ENCODE measurements at places on chromosomes 4 and X.
A peak's percentile ranks its signal among the peaks of the same experiment; 100 is the strongest.

DNA sequence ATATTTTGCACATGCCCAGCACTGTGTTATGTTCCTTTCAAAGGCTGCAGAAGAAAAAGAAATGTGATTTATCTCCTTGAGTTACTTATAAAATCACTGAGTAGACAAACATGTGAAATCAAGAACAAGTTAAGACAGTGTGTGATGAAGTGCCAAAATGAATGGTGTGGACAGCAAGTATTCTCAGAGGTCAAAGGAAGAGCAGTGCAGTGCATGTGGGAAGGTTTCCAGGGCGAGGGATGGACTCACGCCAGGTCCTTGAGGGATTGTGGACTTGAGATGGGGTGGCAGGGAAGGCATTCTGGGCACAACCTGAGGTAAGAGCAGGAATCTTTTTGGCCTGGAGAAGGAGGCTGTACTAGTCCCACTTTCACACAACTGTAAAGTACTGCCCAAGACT, 115.5 kb downstream of the FNIP2 start:
- no peak for DNase-seq

- DNase-seq: no peak
Measured at GRCh38 chrX:68837119-68837518, 8.3 kb downstream of the EFNB1 start.

GRCh38 chr4:22237155-22237751, 278.6 kb downstream of the ADGRA3 start:
- peak; percentile 80 for DNase-seq

DNA sequence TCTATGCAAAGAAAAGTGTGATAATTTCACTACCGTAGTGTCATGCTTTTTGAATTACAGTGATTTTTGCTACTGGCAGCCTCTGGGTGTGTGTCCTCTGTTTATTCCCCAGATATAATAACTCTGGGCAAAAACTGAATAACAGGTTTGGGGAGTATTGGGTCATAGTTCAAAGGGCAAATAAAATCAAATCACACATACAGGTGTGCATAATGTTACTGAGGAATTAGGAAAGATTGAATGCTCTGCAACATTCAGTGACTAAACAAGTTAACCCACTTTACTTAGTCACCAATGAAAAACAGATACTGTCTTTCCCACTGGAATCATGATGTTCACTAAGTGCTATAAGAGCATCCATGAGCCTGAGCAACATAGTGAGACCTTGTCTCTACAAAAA, 224.3 kb downstream of the OPHN1 start:
- no peak for DNase-seq

- DNase-seq: no peak
Measured at GRCh38 chr4:11050766-11051165, 366.2 kb upstream of the CLNK start.

DNA sequence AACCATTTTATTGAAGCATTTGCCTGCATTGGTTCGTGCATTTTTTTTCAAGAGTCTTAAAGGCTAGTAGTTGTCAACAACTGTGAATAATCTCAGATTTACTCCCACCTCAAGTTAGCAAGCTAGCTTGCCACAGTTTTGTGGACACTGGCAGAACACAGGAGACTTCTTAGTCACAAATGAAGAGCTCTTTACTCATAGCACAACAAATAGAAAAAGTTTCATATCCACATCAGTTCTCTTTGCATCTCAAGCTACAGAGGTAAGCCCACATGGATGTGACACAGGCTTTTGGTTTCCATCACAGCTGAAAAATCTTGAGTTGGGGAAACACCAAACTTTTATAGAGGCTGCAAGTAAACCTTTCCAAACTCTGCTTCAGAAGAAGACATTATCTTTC, 2315.7 kb upstream of the TENM3 start:
- no peak for DNase-seq

- DNase-seq: peak; percentile 82
Measured at GRCh38 chr4:185011408-185011807, 6.9 kb upstream of the HELT start.
